ENCODE measurements at places on chromosomes 2 and 18. TPM values are rescaled to one million over a fixed set of nuclear protein-coding genes. Genes with fewer than 3 reads are reported as not detected.

DNA sequence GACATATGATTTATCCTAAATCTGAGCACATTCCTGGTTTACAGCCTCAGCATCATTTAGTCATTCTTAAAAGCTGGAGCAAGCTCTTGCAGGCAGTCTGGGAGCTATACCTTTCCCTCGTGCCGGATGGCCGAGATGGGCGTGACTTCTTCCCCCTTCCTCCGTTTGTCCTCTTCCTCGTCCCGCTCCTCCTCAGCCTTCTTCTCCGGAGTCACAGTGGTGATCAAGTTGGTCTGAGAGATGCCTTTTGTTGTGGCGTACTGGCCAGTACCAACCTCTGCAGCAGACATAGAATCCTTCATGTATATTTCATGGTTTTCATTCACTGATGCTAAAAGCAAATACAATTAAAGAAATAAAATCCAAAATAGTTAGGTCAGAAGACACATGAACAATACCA lies 124.1 kb upstream of the ZBTB14 start:
- no peak for DNase-seq

GRCh38 chr2:103183061-103183460 lies 421.2 kb downstream of the TMEM182 start:
- DNase-seq = no peak

GRCh38 chr18:63192885-63193349 lies 126.7 kb downstream of the BCL2 start:
- no peak for DNase-seq

- no peak for DNase-seq
Measured at GRCh38 chr2:150335596-150335995, 151.9 kb downstream of the RND3 start.

DNA sequence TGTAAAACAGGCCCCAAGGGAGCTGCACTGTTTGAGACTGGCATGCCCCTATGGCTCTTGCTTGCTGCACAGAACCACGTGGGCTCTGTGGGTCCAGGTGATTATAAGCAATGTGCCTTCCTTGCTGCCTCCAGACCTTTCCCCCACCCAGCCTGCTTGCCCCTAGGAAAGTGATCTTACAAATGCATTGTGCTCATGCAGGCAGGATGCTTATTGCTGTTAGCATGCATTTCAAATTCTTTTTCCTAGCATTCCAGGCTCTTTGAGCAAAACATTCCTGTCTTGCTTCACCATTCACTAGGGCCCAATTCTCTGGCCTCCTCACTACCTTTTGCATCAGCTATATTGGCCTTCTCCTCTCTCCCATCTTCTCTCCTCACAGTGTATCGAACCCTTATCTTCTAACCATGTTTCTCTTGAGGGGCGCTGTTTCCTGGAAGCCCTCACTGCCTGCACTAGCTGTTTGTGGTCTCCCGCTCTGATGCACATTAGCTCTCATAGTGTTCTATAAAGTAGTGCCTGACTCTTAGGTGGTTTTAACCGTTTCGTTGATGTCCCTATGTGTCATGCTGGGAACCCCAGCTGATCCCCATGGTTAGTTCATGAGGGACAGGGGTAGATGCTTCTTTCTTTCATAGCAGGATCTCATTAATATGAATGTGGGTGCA lies 152.9 kb upstream of the EPAS1 start:
- no peak for DNase-seq

Gene C1GALT1C1L
- total RNA-seq = 0.17 TPM

GRCh38 chr2:174957050-174957449 lies 48.1 kb downstream of the CHN1 start:
- no peak for DNase-seq

- DNase-seq = peak; percentile 80
Measured at GRCh38 chr2:64988420-64989125, 626 bp upstream of the SLC1A4 start.

GRCh38 chr2:220959391-220959802 lies 612.7 kb downstream of the EPHA4 start:
- DNase-seq = no peak

Gene NTSR2
- not detected for total RNA-seq

Gene GKN1
- not detected for total RNA-seq

DNA sequence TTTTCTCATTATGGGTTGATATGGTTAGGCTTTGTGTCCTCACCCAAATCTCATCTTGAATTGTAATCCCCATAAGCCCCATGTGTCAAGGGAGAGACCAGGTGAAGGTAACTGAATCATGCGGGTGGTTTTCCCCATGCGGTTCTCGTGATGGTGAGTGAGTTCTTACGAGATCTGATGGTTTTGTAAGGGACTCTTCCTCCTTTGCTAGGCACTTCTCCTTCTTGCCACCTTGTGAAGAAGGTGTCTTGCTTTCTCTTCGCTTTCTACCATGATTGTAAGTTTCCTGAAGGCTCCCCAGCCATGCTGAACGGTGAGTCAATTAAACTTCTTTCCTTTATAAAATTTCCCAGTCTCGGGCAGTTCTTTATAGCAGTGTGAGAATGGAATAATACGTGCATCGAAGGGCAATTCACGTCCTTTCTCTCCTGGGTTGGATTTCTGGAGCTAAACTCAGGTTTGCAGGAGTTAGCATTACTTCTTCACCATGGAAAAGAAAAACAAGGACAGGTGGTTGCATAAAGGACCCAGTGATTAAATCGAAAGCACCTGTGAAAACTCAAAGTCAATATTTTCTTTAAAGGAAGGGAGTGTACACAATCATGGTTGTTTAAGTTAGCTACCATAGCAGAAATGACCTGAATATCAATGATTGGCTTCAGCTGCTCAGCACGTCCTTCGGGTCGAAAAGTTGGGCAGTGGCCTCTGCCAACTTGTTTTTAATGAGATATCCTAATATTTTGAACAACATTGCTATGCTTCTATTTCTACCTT lies 54.1 kb downstream of the CDC42EP3 start:
- DNase-seq = no peak

- DNase-seq = no peak
Measured at GRCh38 chr2:72108121-72108520, 39.5 kb downstream of the CYP26B1 start.

Gene ZNF396
- 0.51 TPM for total RNA-seq

GRCh38 chr2:6832596-6833299 lies 33.0 kb downstream of the CMPK2 start:
- DNase-seq = peak; percentile 4

DNA sequence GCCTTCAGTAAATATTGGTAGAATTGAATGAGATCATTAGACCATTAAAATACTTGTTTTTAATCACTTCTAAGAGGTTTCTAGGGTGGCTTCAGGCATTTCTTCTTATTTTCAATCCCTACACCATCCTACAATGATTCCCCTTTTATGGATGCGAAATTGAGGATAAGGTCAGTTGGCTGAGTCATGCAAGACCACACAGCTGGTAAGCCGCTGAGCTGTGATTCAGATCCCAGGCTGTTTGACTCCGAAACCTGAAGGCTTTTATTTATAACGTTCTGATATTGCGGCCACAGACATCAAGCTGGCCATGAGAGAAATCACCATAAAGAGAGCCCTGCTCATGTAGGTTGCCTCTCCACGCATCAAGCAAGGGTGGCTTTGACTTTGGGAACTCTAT lies 133.4 kb downstream of the VAPA start:
- DNase-seq = no peak

DNA sequence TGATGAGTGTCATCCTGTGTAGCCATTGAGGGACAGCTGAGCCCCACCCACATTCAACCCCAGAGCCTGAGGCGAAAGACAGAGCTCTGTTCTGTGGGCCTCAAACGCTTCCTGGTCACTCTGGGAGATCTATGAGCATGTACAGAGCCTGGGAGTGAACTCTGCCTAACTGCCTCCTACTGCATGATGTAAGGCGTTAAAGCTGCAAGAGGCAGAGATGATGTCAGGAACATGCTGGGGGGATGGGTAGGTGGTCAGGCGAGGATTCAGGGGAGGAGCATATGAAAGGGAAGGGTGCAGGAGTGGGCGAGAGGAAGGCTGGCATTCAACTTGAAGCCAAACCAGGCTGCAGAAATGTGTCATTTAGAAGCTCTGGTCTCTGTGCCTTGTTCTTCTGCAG lies 181.0 kb downstream of the TFCP2L1 start:
- DNase-seq = no peak

DNA sequence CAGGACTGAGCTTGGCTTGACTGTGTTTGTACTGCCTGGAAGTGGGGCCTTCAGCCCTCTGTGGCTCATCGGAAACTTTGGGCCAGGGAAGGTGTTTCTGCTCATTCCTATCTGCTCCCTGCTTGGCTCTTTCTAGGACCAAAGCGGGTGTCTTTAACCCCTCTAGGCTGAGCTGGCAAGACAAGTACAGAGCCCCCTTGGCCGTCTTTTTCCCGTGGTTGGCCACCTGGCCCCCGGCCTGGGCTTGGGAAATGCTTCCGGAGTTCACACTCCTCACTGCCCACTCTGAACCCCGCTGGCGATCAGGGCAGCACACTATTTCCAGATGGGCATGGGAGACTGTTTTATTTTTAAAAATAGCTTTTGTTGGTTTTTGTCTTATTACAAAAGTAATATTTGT lies 243.0 kb downstream of the DYSF start:
- DNase-seq = no peak

DNA sequence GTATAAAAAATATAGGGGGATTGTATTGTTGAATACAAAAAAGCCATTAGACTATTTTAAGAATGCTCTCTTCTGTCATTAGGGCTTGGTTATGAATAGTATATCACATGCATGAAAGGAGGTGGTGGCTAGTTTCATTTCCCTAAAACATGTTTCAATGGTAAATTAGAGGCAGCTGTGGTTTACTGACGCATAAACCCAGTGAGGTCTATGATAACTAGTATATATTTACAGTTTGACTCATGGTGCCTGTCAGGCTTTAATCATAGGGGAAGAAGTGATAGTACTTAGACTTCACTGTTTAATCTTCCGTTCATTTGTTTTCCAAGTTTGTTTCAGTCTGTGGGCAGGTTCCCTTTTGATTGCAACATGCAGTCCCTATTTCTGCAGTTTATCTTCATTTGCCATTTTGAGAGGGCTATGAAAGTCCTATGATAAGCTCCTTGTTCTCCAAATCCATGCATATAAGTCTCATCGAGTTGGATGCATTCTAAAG lies 55.1 kb upstream of the MAP4K3 start:
- no peak for DNase-seq

DNA sequence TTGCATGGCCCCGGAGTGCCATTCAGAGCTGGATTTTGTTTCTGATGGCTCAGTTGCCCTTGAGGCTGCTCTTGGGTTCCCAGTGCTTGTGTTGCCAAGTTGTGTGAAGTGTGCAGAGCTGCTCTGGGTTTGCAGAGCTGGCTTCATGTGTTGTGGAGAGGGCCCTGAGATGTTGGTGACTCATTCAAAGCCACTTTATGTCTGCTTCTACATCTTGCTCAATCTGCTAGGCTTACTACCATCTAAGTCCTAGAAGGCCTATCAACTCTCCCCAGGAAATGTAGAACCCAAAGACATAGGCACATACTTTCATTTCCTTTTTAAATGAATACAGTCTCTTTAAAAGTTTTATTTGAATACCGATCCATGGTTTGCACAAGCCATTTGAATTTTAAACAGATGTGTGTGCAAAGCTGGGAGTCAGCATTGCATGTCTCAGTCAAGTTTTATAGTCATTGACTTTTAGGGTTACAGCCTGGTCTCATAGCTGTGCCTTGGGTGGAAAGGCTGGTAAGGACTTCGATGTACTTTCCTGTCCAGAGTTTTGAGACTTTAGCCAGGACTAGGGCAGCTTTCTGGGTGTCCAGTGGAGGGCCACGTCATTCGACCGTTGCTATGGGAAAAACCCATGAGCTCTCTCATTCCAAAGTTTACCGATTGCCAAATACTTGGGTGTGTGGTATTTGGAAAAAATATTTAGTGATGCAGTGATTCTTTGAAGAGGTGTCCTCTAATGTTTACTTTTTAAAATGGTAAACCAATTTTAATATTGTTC lies 105.0 kb downstream of the LTBP1 start:
- DNase-seq = no peak

DNA sequence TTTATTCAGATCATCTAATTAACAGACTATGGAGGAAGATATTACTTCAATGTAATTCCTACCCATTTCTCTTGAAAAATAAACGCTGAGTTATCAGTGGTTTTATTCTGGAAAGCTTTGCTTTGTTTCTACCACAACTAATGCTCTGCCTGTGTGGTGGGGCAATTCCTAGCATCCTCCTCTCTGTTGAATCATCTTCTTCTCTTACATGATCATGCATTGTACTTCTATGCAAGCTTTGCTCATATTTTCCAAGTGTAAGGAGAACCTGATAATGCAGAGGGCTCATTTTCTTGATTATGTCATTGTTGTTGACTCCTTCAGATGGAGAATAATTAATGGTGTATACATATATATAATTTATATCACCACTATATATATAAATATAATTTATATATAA lies 46.7 kb downstream of the CCDC195 start:
- no peak for DNase-seq

DNA sequence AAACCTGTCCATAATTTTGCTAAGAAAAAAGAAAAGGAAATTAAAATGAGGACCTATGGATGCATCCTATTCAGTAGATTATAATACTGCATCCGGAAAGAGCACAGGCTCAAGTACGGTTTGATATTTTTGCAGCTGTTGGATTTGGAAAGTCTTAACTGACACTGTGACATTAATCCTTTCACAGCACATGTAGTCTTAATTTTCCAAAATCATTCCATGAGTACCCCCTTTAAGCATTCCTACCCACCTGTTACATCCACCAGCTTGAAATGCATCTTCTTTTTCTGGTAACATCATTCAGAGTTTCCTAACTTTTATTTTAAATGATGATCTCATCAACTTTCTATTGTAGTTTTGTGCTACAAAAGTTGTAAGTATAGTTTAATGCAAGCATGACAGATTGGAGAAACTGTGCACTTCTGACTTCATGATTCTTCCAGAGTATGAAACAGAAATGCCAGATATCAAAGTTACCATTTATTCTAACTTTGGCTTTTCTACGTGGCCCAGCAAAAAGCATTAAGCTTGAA lies 113.5 kb downstream of the ESCO1 start:
- no peak for DNase-seq

Gene SERPINB12
- not detected for total RNA-seq

Gene NRP2
- 165 TPM for total RNA-seq

DNA sequence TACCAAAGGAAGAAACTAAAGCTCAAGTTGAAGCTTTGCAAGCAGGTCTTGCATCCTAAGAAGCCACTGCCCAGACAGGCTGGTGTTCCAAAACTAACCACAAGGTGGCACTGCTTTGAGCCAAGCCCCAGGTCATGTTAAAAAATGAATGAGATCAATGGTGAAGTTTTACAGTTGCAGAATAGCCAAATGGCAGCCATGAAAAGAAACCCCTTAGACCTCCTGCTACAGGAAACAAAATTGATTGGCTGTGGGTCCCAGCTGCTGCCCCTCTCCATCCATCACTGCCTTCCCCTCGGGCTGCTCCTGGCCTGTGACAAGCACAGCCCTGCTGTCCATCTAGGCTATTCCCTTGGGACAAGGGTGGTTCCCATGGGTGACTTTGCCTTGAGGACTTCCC lies 20.7 kb upstream of the MREG start:
- DNase-seq = peak; percentile 91

Gene RUFY4
- not detected for total RNA-seq

GRCh38 chr18:10376731-10377130 lies 77.7 kb upstream of the APCDD1 start:
- DNase-seq = no peak

Gene ITPRIPL1
- total RNA-seq = 7.0 TPM

GRCh38 chr2:42743659-42743990 lies 20.3 kb downstream of the OXER1 start:
- no peak for DNase-seq

Gene TCF4
- total RNA-seq = 474 TPM

Gene SLC39A6
- 18.2 TPM for total RNA-seq

Gene CRYGD
- not detected for total RNA-seq

Gene TUBA3E
- total RNA-seq = not detected

Gene RASGRP3
- total RNA-seq = 202 TPM

GRCh38 chr2:15299904-15300520 lies 261.1 kb downstream of the NBAS start:
- DNase-seq = no peak

Measured in dermis blood vessel endothelial cell (primary cell).